ENCODE measurements at places on chromosomes 1 and 21.

GRCh38 chr1:55700359-55701130 is 485.4 kb upstream of the USP24 start:
- H3K4me3 ChIP-seq, result no peak overlapping the region
- peak; percentile 87 for DNase-seq
- peaks cover 2% of the 10 kb centered on the region for H3K36me3 ChIP-seq
- H3K27me3 ChIP-seq, result no peaks in the 10 kb centered on the region
- H3K27ac ChIP-seq, result peak overlapping the region; percentile 78
- peaks cover 86% of the 10 kb centered on the region for H3K4me1 ChIP-seq

DNA sequence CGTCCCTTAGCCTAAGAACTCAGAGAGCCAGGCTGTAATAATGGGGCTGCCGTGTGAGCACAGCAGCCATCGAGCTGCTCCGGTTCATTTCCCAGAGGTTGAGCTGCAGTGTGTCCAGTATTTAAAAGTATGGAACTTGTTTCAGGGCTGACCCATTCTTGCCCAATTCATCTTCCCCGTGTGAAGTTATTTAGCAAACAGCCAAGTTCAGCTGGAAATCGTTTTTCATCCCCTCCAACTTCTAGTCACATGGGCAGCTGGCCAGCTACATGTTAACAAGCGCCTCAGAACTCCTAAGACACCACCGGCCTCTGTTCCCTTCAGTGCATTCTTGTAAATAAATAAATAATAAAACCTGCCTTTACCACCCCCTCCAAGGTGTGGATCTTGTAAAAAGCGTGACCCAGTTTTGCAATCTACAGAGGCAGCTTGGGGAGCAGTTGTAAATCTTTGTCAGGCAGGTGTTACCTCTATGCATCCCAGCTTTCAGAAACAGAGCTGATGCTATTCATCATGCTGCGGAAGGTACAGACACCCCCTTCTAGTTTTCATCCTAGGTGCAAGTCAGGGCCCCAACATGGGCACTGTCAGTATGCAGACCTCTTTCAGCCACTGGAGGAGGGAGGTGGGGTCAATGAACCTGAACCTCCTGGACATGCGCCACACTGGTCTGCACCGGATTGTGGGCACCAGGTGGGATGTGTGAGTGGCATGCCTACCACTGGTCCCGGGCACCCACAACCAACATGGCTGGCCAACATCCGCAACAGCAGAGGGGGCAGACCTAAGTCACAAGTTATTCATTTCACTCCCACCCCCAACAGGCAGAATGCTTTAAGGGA is 18.7 kb upstream of the KNCN start:
- no peak overlapping the region for H3K4me3 ChIP-seq
- DNase-seq, result no peak
- no peaks in the 10 kb centered on the region for H3K4me1 ChIP-seq
- no peaks in the 10 kb centered on the region for H3K27me3 ChIP-seq
- H3K27ac ChIP-seq, result no peak overlapping the region
- H3K36me3 ChIP-seq, result peaks cover 22% of the 10 kb centered on the region

GRCh38 chr1:181021811-181022434 is 747 bp downstream of the STX6 start:
- no peaks in the 10 kb centered on the region for H3K27me3 ChIP-seq
- peak overlapping the region; percentile 93 for H3K27ac ChIP-seq
- H3K4me3 ChIP-seq, result peak overlapping the region; percentile 94

GRCh38 chr1:61448914-61449313 is 276.0 kb downstream of the TM2D1 start:
- no peaks in the 10 kb centered on the region for H3K27me3 ChIP-seq
- no peak for DNase-seq
- H3K36me3 ChIP-seq, result peaks cover 5% of the 10 kb centered on the region
- no peak overlapping the region for H3K27ac ChIP-seq
- no peak overlapping the region for H3K4me3 ChIP-seq
- peaks cover 51% of the 10 kb centered on the region for H3K4me1 ChIP-seq

DNA sequence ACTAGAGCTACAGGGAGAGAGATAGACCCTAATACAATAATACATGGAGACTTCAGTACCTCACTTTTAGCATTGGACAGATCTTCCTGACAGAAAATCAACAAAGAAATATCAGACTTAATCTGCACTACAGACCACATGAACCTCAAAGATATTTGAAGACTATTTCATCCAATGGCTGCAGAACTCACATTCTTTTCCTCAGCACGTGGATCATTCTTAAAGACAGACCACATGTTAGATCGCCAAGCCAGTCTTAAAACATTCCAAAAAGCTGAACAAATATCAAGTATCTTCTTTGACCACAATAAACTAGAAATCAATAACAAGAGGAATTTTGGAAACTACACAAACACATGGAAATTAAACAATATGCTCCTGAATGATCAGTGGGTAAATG is 576.0 kb downstream of the KIF26B start:
- peaks cover 9% of the 10 kb centered on the region for H3K4me1 ChIP-seq
- H3K4me3 ChIP-seq, result no peak overlapping the region
- H3K27me3 ChIP-seq, result peaks cover 2% of the 10 kb centered on the region
- peaks cover 12% of the 10 kb centered on the region for H3K36me3 ChIP-seq

- H3K36me3 ChIP-seq, result peaks cover 9% of the 10 kb centered on the region
- peak overlapping the region; percentile 18 for H3K4me3 ChIP-seq
- DNase-seq, result peak; percentile 79
- H3K27ac ChIP-seq, result no peak overlapping the region
- H3K4me1 ChIP-seq, result peaks cover 33% of the 10 kb centered on the region
Measured at GRCh38 chr21:36709030-36709867, 10.3 kb downstream of the SIM2 start.

DNA sequence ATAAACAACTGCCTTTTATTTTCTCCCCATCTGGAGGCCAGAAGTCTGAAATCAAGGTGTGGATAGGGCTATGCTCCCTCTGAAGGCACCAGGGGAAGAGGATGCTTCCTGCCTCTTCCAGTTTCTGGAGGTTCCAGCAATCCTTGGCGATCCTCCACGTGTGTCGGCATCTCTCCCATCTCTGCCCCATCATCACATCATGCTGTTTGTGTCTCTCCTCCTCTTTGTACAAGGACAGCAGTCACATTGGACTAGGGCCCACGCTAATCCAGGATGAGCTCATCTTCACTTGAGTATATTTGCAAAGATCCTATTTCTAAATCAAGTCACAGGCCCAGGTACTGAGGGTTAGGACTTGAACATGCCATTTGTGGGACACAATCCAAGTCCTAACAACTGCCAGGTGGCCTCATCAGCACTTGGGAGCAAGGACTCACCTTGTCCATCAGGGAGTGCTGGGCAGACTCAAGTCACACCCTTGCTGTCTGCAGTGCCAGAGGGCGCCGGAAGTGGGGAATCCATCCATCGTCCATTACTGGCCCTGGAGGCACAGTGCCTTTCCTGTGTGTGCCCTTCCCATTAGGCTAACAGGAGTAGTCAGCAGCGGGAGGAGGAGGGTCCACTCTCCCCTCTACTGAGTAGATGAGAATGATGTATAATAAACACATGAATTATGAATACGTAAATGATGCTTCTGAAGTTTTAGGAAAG is 185.4 kb upstream of the AJAP1 start:
- H3K27ac ChIP-seq, result no peak overlapping the region
- no peaks in the 10 kb centered on the region for H3K36me3 ChIP-seq
- no peaks in the 10 kb centered on the region for H3K27me3 ChIP-seq
- H3K4me3 ChIP-seq, result no peak overlapping the region

DNA sequence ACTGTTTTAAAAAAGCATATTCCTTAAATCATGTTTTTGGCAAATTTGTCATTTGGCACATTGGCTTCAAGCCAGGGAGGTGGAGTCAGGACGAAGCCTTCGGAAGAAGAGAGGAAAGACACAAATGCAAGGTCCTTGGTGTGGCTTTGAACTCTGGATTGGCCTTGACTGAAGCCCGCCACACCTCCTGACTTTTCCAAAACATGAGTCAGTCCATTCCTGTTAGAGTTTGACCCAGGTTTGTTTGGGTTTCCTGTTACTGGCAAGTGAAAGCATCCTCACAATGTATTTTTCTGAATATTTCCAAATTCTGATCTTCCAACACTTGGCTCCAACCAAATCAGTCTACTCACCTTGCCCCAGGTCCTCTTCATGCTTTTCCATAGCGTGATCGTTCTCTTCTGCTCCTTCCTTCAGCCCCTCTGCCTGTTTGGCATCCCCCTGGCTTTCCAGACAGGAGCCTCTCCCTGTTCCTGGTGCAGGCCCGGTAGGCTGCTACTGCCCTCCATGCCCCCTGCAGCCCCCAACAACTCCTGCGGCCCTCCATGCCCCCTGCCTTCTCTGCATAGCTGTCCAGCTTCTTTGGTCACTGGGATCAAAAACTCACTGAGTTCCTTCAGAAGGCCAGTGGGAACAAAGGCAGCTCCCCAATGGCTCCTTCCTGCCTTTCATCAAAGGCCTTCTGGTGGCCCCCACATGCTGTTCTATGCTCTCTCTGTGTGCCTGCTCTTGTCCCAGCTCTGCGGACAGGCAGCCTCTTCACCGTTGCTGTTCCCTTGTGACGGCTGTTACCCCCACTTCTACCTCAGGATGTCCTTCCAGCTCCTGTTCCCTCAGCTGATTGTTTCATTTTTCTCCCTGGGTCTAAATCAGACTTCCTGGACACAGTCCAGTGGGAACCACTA is 30.4 kb upstream of the SLC30A1 start:
- H3K4me3 ChIP-seq, result no peak overlapping the region
- no peak for DNase-seq
- no peak overlapping the region for H3K27ac ChIP-seq
- H3K4me1 ChIP-seq, result peaks cover 37% of the 10 kb centered on the region
- H3K36me3 ChIP-seq, result no peaks in the 10 kb centered on the region
- H3K27me3 ChIP-seq, result no peaks in the 10 kb centered on the region

GRCh38 chr1:3483801-3484444 is 29.5 kb downstream of the ARHGEF16 start:
- H3K36me3 ChIP-seq, result peaks cover 11% of the 10 kb centered on the region
- no peak for DNase-seq
- H3K4me3 ChIP-seq, result no peak overlapping the region
- no peaks in the 10 kb centered on the region for H3K27me3 ChIP-seq
- peaks cover 5% of the 10 kb centered on the region for H3K4me1 ChIP-seq
- no peak overlapping the region for H3K27ac ChIP-seq

DNA sequence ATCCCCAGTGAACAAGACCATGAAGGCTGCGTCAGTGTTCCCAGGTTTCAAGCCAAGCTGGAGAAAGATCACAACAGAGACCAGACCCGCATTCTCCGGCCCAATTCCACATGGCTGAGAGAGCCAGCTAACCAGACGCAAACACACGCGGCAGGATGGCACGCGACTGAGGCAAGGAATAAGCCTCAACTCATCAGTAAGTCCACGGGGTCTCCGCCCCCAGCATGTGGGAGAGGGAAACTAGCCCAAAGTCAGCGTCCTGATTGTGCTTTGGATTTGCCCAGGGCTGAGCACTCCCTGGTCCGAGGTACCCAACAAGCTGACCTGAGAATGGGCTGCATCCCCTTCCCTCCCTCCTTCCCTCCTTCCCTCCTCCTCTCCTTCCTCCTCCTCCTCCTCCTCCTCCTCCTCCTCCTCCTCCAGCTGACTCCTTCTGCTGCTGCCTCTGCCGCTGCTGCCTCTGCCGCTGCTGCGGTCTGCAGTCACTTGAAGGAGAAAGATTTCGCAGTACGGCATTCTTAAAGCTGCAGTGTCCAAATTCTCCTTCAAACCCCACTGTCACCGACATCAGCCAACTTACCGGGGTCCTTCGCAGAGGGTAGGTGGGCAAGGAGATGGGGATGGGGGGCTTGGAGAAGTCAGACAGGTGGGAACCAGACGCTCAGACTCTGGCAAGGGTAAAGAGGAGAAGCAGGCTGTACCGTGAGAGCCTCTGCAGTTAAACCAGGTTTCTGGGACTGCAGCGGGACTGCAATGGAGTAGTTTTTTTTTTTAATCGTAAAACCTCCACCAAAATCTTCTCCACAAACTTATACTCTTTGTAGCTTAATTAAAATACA is 33.0 kb upstream of the H6PD start:
- peaks cover 20% of the 10 kb centered on the region for H3K4me1 ChIP-seq
- peaks cover 80% of the 10 kb centered on the region for H3K27me3 ChIP-seq
- no peak for DNase-seq
- H3K27ac ChIP-seq, result no peak overlapping the region
- H3K4me3 ChIP-seq, result peak overlapping the region; percentile 72

- no peaks in the 10 kb centered on the region for H3K27me3 ChIP-seq
- no peak overlapping the region for H3K27ac ChIP-seq
- H3K4me1 ChIP-seq, result peaks cover 30% of the 10 kb centered on the region
- H3K4me3 ChIP-seq, result no peak overlapping the region
- DNase-seq, result no peak
- peaks cover 68% of the 10 kb centered on the region for H3K36me3 ChIP-seq
Measured at GRCh38 chr1:56495538-56495937, 83.8 kb downstream of the PLPP3 start.

DNA sequence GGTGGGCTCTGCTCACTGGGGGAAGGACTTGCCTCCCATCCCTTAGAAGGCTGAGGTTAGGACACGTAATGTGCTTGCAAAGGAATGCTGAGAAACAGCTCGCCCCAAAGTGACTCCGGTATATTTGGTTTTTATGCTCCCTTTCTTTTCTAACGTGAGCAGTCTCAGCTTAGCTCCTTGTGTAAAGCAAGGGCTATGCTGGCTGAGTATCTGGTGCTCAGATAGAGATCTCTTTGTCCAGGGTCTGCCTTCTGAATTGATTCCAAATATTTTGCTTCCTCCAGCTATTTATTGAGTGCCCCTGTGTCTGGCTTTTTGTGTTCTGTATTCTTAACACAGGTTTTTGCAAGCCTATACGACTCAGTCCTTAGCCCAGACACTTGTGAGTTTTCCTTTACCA is 94.5 kb upstream of the ARTN start:
- peaks cover 62% of the 10 kb centered on the region for H3K4me1 ChIP-seq
- no peak for DNase-seq
- H3K27me3 ChIP-seq, result no peaks in the 10 kb centered on the region

DNA sequence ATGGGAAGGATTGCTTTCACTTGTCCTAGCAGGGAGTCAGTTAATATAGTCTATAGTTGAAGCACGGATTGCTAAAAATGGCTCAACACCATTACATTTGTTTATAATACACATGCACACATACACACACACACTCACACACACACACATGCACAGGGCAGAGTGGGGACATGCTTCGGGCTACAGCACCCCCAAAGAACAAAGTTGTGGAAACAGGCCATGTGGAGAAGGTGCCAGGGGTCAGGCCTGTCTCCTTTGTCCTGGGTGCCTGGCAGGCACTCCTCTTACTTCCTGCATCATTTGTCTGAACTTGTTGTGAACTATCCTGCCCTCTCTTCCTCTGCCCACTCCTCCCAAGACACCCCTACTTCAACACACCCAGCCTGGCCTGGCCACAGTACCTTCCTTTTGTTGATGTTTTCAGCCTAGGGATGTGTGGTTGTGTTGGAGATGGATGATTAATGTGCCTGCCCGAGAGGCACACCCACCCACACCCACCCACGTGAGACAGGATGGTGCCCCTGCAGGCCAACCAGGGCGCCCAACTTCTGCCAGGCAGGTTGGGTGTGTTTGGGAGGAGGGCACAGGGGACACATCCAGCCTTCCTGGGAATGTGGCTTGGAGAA is 17.5 kb downstream of the RASSF5 start:
- no peak for DNase-seq
- H3K27me3 ChIP-seq, result peaks cover 33% of the 10 kb centered on the region
- H3K27ac ChIP-seq, result no peak overlapping the region

GRCh38 chr21:34582506-34583150 is 32.3 kb downstream of the RCAN1 start:
- H3K27me3 ChIP-seq, result no peaks in the 10 kb centered on the region
- peak; percentile 64 for DNase-seq
- no peak overlapping the region for H3K27ac ChIP-seq

GRCh38 chr1:6269720-6270400 is 9.0 kb upstream of the GPR153 start:
- no peak for DNase-seq
- H3K36me3 ChIP-seq, result no peaks in the 10 kb centered on the region
- H3K4me3 ChIP-seq, result no peak overlapping the region
- no peaks in the 10 kb centered on the region for H3K27me3 ChIP-seq
- H3K4me1 ChIP-seq, result peaks cover 28% of the 10 kb centered on the region

Data from osteocyte (in vitro differentiated cells).